ENCODE measurements at places on chromosomes 3 and 15. TPM values are rescaled to one million over a fixed set of nuclear protein-coding genes. Genes with fewer than 3 reads are reported as not detected.

DNA sequence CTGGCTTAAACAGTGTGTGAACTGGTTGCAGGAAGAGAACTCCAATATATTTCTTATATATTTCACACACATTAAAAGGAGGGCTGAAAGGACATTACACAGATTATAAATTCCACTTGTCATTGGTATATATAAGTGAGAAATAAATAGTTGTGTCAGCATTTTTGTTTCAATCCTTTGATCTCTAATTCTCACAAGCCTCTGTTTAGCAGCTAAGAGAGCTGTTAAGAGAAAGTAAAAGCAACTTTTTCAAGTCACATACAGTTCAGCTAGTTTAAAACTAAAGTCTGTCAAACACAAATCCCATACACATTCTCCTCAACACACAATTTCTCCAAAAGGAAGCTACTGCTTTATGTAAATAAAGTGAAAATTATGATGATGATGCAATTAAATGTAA lies 70.5 kb upstream of the CCDC39 start:
- H3K4me3 ChIP-seq, result no peak overlapping the region
- DNase-seq, result no peak
- H3K27ac ChIP-seq, result no peak overlapping the region
- H3K4me1 ChIP-seq, result peaks cover 3% of the 10 kb centered on the region

- H3K4me3 ChIP-seq, result no peak overlapping the region
- DNase-seq, result no peak
- no peak overlapping the region for H3K27ac ChIP-seq
- H3K4me1 ChIP-seq, result no peaks in the 10 kb centered on the region
- H3K36me3 ChIP-seq, result no peaks in the 10 kb centered on the region
- H3K27me3 ChIP-seq, result peaks cover 39% of the 10 kb centered on the region
Observed at GRCh38 chr3:59502806-59503205, 453.0 kb upstream of the CFAP20DC start.

STRIT1 gene
- total RNA-seq, result not detected

SPRED1 gene
- 9.2 TPM for total RNA-seq

CP gene
- 7.4 TPM for total RNA-seq

ABI3BP gene
- 5.0 TPM for total RNA-seq

RTP3 gene
- total RNA-seq, result not detected

CLASP2 gene
- 56.8 TPM for total RNA-seq

GRCh38 chr3:197270558-197271317 lies 27.7 kb downstream of the DLG1 start:
- H3K4me1 ChIP-seq, result peaks cover 27% of the 10 kb centered on the region
- DNase-seq, result no peak

CIB1 gene
- 36.8 TPM for total RNA-seq

WDR72 gene
- total RNA-seq, result 2.0 TPM

DRD3 gene
- total RNA-seq, result not detected

MUC4 gene
- 2.4 TPM for total RNA-seq

GRCh38 chr15:69921626-69922619 lies 175.8 kb downstream of the TLE3 start:
- DNase-seq, result no peak
- peaks cover 13% of the 10 kb centered on the region for H3K4me1 ChIP-seq
- peaks cover 12% of the 10 kb centered on the region for H3K27me3 ChIP-seq
- no peak overlapping the region for H3K4me3 ChIP-seq

GRCh38 chr3:11273891-11274291 lies 1.7 kb downstream of the ATG7 start:
- H3K4me1 ChIP-seq, result peaks cover 30% of the 10 kb centered on the region
- H3K27me3 ChIP-seq, result no peaks in the 10 kb centered on the region
- peak overlapping the region; percentile 97 for H3K27ac ChIP-seq
- no peak for DNase-seq
- H3K4me3 ChIP-seq, result peak overlapping the region; percentile 97

DNA sequence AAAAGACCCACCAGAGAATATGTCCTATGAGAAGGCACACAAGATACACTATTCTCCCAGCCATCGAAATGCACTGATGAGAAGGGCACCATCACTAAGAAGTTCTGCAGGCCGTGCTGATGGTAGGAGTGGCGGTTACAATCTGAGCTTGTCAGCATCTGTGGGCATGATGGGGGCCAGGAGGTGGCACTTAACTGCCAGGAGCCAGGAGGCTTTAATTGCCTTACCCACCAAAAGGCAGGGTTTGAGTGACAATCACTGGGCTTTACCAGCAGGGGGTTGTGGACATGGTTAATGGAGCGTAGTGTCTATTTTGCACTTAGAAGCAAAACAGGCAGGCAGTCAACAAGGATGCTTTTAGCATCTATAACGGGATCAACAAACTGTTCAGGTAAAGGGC lies 16.0 kb upstream of the SQOR start:
- no peak overlapping the region for H3K4me3 ChIP-seq
- no peaks in the 10 kb centered on the region for H3K4me1 ChIP-seq
- DNase-seq, result no peak
- H3K27ac ChIP-seq, result no peak overlapping the region

DNA sequence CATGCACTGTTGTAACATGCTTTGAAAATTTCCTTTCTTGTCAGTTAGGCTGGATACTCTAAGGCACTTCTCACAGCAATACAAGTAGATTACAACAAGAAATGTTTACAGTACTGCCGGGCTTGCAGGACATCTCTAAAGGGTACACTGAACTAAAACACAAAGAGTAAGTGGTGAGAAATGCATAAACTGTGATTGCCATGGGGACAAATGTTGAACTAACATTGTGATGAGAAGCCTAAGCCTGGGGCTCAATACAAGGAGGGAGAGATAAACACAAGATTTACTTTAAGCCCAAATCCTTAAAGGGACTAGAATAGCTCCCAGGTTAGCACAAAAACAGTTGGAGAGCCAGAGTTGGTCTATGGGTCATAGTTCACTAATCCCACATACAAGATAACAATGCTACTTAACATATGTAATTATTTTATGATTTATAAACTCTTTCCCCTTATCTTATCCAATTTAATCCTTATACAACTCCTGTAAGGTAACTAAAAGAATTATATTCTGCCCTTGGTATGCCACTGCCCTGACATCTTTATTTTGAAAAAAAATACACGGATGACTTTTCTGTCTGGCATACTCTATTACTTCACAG lies 126.9 kb downstream of the THRB start:
- peaks cover 12% of the 10 kb centered on the region for H3K4me1 ChIP-seq
- no peaks in the 10 kb centered on the region for H3K27me3 ChIP-seq
- H3K27ac ChIP-seq, result no peak overlapping the region
- no peak for DNase-seq

DNA sequence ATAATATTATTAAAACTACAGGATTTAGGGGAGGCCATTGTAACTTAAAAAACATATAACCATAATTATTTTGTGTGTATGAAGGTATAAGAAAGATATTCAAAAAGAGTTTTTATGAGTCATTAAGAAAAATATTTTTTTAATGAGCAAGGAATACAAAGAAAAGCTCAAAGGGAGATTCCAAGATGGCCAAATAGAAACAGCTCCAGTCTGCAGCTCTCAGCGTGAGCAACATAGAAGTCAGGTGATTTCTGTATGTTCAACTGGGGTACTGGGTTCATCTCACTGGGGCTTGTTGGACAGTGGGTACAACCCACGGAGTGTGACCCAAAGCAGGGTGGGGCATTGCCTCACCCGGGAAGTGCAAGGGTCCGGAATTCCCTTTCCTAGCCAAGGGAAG lies 336.1 kb downstream of the TBL1XR1 start:
- H3K36me3 ChIP-seq, result no peaks in the 10 kb centered on the region
- H3K27ac ChIP-seq, result no peak overlapping the region
- H3K4me3 ChIP-seq, result no peak overlapping the region

DNA sequence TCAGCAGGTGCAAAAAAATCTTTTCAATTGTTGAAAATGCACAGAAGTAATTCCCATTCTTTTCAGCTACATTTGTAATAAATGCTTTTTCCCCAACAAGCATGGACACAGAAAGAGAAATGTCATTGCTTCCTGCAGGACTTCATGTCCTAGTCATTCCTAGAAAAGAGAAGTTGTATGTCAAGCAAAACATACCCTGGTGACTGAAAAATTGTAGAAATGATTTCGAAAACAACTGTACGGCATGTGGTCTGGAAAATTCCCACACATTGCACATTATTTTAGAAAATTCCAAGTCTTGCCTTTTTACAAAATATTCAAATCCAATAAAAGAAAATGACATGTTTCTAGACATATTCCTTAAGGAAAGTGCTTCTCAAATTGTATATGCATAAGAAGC lies 50.4 kb upstream of the ALCAM start:
- H3K27ac ChIP-seq, result no peak overlapping the region
- no peak overlapping the region for H3K4me3 ChIP-seq
- DNase-seq, result no peak
- H3K4me1 ChIP-seq, result no peaks in the 10 kb centered on the region
- no peaks in the 10 kb centered on the region for H3K36me3 ChIP-seq
- no peaks in the 10 kb centered on the region for H3K27me3 ChIP-seq

TUSC7 gene
- not detected for total RNA-seq

- H3K4me1 ChIP-seq, result no peaks in the 10 kb centered on the region
- no peaks in the 10 kb centered on the region for H3K36me3 ChIP-seq
- no peak for DNase-seq
- peaks cover 18% of the 10 kb centered on the region for H3K27me3 ChIP-seq
Observed at GRCh38 chr3:45258317-45258716, 32.2 kb upstream of the TMEM158 start.

DNA sequence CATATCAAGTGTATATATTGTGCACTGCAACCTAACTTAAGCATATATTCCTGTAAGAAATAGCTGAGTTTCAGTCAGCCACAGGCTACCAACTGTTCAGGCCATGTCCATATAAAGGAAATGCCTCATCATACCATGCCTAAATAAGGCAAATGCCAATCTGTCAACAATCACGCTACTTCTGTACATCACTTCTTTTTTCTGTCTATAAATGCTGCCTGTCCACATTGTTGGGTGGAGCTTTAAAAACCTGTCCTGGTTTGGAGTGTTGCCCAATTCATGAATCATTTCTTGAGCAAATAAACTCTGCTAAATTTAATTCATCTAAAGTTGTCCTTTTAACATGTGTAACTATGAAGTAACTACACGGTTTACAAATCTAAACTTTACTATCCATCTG lies 1091.9 kb downstream of the NSUN3 start:
- no peaks in the 10 kb centered on the region for H3K4me1 ChIP-seq
- no peaks in the 10 kb centered on the region for H3K27me3 ChIP-seq
- no peak overlapping the region for H3K4me3 ChIP-seq
- H3K36me3 ChIP-seq, result peaks cover 4% of the 10 kb centered on the region

GRCh38 chr15:31262901-31263671 lies 63.5 kb upstream of the KLF13 start:
- H3K4me3 ChIP-seq, result no peak overlapping the region
- peak overlapping the region; percentile 11 for H3K27ac ChIP-seq
- DNase-seq, result peak; percentile 15

DNA sequence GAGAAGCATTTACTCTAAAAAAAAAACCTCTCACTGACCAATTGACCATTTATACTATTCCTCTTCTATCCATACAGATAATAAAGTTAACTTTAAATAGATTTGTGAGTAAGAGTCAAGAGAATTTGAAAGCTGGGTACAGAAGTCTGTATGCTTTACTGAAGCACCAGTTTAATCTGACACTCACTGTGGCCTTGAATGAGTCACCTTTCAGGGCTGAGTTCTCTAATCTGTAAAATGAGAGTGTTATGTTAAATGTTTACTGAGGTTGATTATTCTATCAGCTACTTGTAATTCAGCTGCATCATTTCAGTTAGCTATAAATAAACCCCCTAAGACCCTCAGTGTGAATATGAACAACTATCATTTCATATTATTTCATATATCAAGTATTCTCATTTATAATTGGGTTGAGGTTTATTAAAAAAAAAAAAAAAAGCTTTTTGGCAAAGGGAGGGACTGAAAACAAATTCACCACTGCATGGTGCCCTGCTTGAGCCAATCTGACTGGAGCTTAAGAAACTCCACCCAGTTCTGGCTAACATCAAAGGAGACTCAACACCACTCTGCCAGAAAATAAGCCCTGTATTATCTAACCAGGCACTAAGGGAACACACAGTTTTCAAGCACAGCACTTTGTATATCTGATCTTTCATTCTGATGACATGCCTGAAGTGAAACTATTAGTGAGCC lies 2.8 kb downstream of the MAP4 start:
- H3K4me3 ChIP-seq, result no peak overlapping the region
- H3K4me1 ChIP-seq, result peaks cover 39% of the 10 kb centered on the region
- H3K27ac ChIP-seq, result peak overlapping the region; percentile 21

GRCh38 chr3:191972714-191973398 lies 511.9 kb downstream of the PYDC2 start:
- no peaks in the 10 kb centered on the region for H3K36me3 ChIP-seq
- H3K27ac ChIP-seq, result no peak overlapping the region
- H3K4me3 ChIP-seq, result no peak overlapping the region
- H3K4me1 ChIP-seq, result no peaks in the 10 kb centered on the region

DNA sequence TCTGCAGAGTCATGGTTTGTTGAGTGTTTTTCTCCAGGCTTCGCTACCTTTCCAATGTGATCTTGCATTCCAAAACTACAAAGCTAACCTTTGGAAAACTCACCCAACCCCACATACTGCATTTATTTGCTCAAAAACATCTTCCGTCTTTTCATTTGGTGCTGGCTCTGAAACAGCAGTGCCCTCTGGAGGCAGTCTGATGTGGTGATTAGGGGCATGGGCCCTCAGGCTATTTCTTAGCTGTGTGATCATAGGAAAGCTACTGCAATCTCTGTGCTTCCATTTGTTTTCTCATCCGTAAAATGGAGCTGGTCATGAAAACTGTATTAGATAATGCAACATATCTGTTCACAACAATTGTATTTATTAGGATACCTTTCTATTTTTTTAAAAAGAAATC lies 47.0 kb downstream of the MTHFS start:
- DNase-seq, result no peak
- peaks cover 20% of the 10 kb centered on the region for H3K36me3 ChIP-seq
- H3K27me3 ChIP-seq, result no peaks in the 10 kb centered on the region

SLC6A11 gene
- 7.3 TPM for total RNA-seq

RHO gene
- not detected for total RNA-seq

DNA sequence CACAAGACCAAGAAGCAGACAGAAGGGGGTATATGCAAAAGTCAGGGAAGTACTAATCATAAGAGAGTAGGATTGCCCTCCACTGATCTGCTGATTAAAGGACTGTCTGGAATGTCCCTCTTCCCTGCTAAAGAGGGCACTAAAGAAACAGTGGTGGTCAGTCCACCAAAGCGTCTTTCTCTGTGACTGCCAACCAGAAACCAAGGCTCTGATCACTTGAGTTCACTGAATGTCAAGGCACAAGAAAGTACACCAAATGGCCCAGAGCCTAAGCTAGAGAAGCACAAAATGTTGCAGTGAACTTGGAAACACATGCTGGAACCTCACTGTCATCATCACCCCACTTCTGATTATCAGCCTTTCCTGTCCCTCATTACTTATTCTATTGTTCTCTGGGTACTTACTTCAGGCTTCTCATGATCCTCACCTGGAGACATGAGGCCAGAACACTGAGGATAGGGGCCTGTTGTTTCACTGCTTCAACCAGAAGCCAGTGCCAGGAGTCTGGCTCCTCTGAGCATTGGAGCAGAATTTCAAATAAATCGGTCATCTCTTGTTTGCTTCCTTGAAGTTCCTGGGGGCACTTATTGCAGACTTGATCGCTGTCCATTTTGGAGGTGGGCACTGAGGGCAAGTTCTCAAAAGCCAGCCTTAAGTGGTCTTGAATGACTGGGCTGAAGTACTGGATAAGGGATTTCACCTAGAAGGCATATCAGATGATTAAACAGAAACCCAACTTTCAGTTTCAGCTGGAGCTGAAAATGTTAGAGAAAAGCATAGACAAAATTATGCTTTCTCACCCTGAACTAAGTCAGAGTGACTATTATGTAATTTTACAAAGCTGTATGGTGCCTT lies 58.9 kb downstream of the EIF3J start:
- H3K27me3 ChIP-seq, result no peaks in the 10 kb centered on the region
- peaks cover 16% of the 10 kb centered on the region for H3K36me3 ChIP-seq
- no peaks in the 10 kb centered on the region for H3K4me1 ChIP-seq
- DNase-seq, result no peak

PRR20G gene
- not detected for total RNA-seq
